ENCODE measurements at places on chromosomes 6 and 20.

DNA sequence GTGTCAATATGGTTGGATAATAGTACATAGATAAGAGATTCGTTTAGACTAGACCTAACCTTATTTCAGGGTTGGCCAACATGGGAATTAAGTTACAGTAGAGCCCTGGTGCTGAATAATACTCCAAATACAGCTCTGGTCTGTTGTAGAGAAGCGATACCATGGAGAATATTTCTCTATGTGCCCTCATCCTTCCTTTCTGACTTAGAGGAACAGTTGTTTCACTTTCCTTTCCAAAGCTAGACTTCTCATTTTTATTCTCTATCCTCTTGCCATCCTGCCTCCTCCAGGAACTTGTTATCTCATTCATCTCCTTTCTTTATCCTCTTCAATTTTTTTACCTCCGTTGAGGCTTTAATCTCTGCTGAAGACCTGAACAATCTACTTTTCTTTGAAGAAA, 68.9 kb downstream of the EDN1 start:
- DNase-seq = no peak

DNA sequence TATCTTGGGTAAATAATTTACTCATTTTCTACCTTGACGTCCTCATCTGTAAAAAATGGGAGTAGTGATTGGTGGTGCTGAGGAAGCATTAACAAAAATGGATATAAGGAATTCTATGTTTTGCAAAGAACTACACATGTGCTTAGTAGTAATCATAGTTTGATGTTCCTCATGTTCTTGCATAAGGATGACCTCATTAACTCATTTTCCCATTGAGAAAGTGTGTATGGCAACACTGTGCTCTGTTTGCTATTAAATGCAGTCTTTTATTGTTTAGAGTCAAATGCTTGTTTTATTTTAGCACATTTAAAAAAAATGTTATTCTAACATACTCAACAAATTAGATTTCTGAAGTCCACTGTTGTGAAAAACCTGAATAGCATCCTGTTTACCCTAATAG, 211.2 kb upstream of the RSPO3 start:
- no peak for DNase-seq

- DNase-seq = no peak
Measured at GRCh38 chr6:74197310-74197709, 501.3 kb downstream of the CD109 start.

GRCh38 chr6:22251348-22251747, 45.5 kb downstream of the PRL start:
- no peak for DNase-seq

- no peak for DNase-seq
Measured at GRCh38 chr6:6210994-6211393, 109.5 kb downstream of the F13A1 start.

DNA sequence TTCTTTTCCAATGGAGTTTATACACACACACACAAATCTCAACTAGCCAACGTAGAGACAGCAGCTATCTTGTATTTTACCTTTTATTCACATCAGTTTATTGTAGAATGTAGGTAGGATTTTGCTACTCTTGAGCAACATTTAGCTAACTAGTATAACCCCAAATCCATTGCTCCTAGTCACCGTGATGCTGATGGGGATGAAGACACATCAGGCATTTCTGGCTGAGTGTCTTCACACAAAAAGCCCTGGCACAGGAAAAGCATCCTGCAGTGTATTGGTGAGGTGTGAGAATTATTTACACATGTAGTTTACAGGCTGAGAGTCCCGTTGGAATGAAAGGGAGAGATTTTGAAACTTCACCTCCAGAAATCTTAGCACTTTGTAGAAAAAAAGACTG, 65.9 kb upstream of the FBXL4 start:
- DNase-seq = no peak

GRCh38 chr6:34315780-34316179, 67.0 kb upstream of the SMIM29 start:
- DNase-seq = no peak

DNA sequence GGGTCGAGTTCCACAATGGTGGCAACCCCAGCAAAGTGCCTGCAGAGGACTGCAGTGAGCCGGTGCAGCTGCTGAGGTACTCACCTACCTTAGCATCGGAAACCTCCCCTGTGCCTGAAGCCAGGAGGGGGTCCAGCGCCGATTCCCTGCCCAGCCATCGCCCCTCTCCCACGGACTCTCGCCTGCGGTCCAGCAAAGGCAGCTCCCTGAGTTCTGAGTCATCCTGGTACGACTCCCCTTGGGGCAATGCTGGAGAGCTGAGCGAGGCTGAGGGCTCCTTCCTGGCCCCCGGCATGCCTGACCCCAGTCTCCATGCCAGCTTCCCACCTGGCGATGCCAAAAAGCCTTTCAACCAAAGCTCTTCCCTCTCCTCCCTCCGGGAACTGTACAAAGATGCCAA, 134.1 kb upstream of the CLDN20 start:
- no peak for DNase-seq

DNA sequence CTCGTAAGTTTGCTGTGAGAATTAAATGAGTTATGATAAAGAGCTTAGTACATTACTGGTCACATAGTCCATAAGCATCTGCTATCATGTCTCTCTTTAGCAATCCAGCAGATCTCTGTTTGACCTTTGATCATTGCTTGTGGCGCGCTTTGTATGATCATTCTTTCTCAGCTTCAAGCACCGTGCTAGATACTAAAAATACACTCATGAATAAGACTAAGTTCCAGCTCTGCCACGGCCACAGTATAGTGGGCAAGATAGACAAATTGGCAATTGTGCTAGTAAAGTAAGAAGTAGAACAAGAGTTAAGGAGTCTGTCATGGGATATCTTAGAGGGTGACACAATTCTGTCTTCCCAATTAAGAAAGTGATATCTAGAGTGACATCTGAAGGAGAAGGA, 75.2 kb upstream of the ADGRF1 start:
- no peak for DNase-seq

GRCh38 chr20:47914792-47915191, 129.5 kb upstream of the SULF2 start:
- DNase-seq = no peak

Data from D341Med (cell line).